A549 treated with ZK216348 at 1 μM for 4 hours (cell line): ENCODE measurements at places on chromosomes 2 and 18. TPM values are rescaled to one million over a fixed set of nuclear protein-coding genes. Genes with fewer than 3 reads are reported as not detected.

Gene OR6B2
- not detected in 5 replicates for total RNA-seq

Gene COLEC12
- total RNA-seq: 0.02 to 0.05 TPM in 2 of 5 replicates, not detected in the others

Gene FHOD3
- 2.3 to 3.5 TPM (median 2.8 TPM) in 5 replicates for total RNA-seq

Gene PFN4
- total RNA-seq: 1.0 to 1.3 TPM (median 1.1 TPM) in 5 replicates

Gene LIMS3
- total RNA-seq: not detected in 5 replicates

Gene EPAS1
- total RNA-seq: 87.7 to 124 TPM (median 120 TPM) in 5 replicates

Gene UGT1A7
- 3.7 to 6.2 TPM (median 4.3 TPM) in 5 replicates for total RNA-seq

Gene ACVR1C
- total RNA-seq: 0.08 to 0.14 TPM in 2 of 5 replicates, not detected in the others

Gene ABHD1
- total RNA-seq: 0.87 to 2.4 TPM (median 1.3 TPM) in 5 replicates

Gene AOX1
- 3.8 to 5.2 TPM (median 4.9 TPM) in 5 replicates for total RNA-seq

Gene ERICH2
- not detected in 5 replicates for total RNA-seq

Gene C1QL2
- 0.15 to 0.28 TPM (median 0.20 TPM) in 4 of 5 replicates, not detected in the other for total RNA-seq

Gene ACMSD
- not detected in 5 replicates for total RNA-seq

Gene FMNL2
- total RNA-seq: 19.0 to 32.7 TPM (median 30.5 TPM) in 5 replicates

Gene SOX11
- total RNA-seq: not detected in 5 replicates

Gene GALNT13
- total RNA-seq: 7.2 to 15.2 TPM (median 10.7 TPM) in 5 replicates

Gene HPCAL1
- total RNA-seq: 125 to 224 TPM (median 205 TPM) in 5 replicates

Gene SNTG2
- total RNA-seq: not detected in 5 replicates

Gene SLC4A5
- total RNA-seq: 0.11 to 0.69 TPM (median 0.63 TPM) in 5 replicates

Gene DSC1
- not detected in 5 replicates for total RNA-seq

Gene R3HDM1
- 18.4 to 29.8 TPM (median 23.9 TPM) in 5 replicates for total RNA-seq

Gene SAG
- total RNA-seq: not detected in 5 replicates

Gene PJVK
- 0.99 to 2.8 TPM (median 2.1 TPM) in 5 replicates for total RNA-seq

Gene CCDC68
- 3.3 to 6.5 TPM (median 4.0 TPM) in 5 replicates for total RNA-seq

Gene GLI2
- 15.4 to 28.5 TPM (median 26.0 TPM) in 5 replicates for total RNA-seq

Gene HOXD11
- 5.8 to 7.8 TPM (median 6.6 TPM) in 5 replicates for total RNA-seq

Gene UGT1A5
- total RNA-seq: not detected in 5 replicates

Gene SLC8A1
- total RNA-seq: 0.27 to 0.57 TPM (median 0.41 TPM) in 5 replicates

Gene MC5R
- not detected in 5 replicates for total RNA-seq

Gene SP100
- 25.2 to 37.3 TPM (median 27.6 TPM) in 5 replicates for total RNA-seq

Gene DNAJC5G
- total RNA-seq: not detected in 5 replicates

Gene SERPINB2
- 0.13 to 0.27 TPM in 2 of 5 replicates, not detected in the others for total RNA-seq

Gene KCTD1
- 28.7 to 38.6 TPM (median 37.0 TPM) in 5 replicates for total RNA-seq

Gene SLC19A3
- total RNA-seq: 2.4 to 3.0 TPM (median 2.9 TPM) in 5 replicates

Gene BARD1
- 4.5 to 9.9 TPM (median 5.3 TPM) in 5 replicates for total RNA-seq

Gene FBXO41
- total RNA-seq: 3.9 to 6.6 TPM (median 6.2 TPM) in 5 replicates

Gene REG3G
- not detected in 5 replicates for total RNA-seq

Gene MTIF2
- 39.8 to 50.7 TPM (median 40.8 TPM) in 5 replicates for total RNA-seq

Gene NCK2
- 19.5 to 28.3 TPM (median 27.1 TPM) in 5 replicates for total RNA-seq

Gene ACP1
- 177 to 303 TPM (median 183 TPM) in 5 replicates for total RNA-seq

Gene GNLY
- total RNA-seq: 0.38 TPM in 1 of 5 replicates, not detected in the others

Gene CDH7
- 0.02 TPM in 1 of 5 replicates, not detected in the others for total RNA-seq

Gene SIGLEC15
- total RNA-seq: 0.05 to 0.12 TPM in 2 of 5 replicates, not detected in the others

Gene TEKT4
- not detected in 5 replicates for total RNA-seq

Gene POLE4
- 135 to 162 TPM (median 159 TPM) in 5 replicates for total RNA-seq

Gene SYT4
- not detected in 5 replicates for total RNA-seq

Gene SP140
- total RNA-seq: 0.22 to 0.39 TPM in 2 of 5 replicates, not detected in the others

Gene CHAC2
- total RNA-seq: 10.0 to 14.9 TPM (median 11.5 TPM) in 5 replicates

Gene TNS1
- total RNA-seq: 7.4 to 21.4 TPM (median 12.6 TPM) in 5 replicates

Gene LAMA1
- 0.02 to 0.12 TPM (median 0.07 TPM) in 5 replicates for total RNA-seq

Gene ITGB6
- total RNA-seq: 0.61 to 1.2 TPM (median 0.91 TPM) in 5 replicates

Gene WNT10A
- total RNA-seq: 0.19 to 0.31 TPM in 2 of 5 replicates, not detected in the others

Gene CDK5R2
- 2.3 to 4.7 TPM (median 3.8 TPM) in 5 replicates for total RNA-seq
